ENCODE measurements at places on chromosomes 3 and 15.

- DNase-seq: no peak
Observed at GRCh38 chr3:192445770-192446644, 281.3 kb downstream of the FGF12 start.

- no peak for DNase-seq
Observed at GRCh38 chr3:188964957-188965356, 206.8 kb upstream of the TPRG1 start.

GRCh38 chr15:31352911-31353811, 26.5 kb downstream of the KLF13 start:
- no peak for DNase-seq

DNA sequence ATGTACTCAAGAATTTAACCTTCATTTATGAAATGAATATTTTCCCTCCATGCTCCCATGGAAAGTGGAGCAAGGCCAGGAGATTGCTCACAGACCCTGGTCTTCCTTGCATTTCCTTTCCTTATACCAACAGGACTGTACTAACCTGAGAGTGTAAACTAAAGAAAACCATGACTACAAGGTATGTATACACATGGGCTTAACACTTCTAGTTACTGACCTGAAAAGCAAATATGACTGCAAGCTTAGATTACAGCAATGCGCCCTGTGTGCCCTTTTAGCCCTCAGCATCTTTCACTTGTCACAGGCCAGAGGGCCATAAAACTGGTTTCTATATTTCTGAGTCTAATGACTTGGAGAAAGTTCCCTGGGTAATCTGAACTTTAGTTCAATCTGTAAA, 52.1 kb downstream of the NEK10 start:
- DNase-seq: no peak

- no peak for DNase-seq
Observed at GRCh38 chr3:189621948-189622603, 9.1 kb upstream of the TP63 start.

DNA sequence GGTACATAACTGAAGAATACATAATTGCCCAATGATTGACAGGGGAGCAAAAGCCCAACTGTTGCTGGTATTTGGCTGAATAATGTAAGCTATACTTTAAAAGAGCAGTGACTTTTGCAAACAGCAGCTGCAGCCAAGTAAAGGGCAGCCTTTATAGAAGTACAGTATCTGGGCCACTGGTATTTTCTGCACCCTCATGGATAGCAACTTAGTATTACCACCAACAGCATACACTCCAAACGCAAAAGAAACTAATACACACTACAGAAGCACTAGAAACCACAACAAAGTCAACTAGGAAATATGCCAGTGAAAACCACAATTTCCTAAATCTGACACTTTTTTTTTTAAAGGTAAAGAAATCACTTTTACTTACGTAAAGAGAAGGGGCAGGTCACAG, 206.1 kb downstream of the TIGIT start:
- DNase-seq: no peak

GRCh38 chr15:85691350-85692240, 103.1 kb downstream of the KLHL25 start:
- DNase-seq: no peak

DNA sequence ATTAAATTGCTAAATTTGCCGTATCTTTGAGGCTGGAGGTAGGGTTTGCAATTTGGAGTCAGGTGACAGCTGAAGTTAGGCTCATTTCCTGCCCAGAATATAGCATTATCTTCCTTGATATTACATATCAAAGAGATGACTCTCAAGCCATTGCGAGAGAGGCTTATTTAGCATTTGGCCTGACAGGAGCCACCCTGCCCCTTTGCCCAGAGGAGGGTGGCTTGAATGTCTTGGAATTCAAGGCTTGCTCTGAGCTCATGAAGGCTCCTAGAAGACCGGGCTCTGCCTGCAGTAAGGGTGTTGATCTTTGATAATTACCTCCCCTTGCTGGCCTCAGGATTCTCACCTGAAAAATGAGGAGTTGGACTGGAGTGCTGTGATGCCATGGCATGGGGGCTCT, 251.4 kb upstream of the C2CD4B start:
- DNase-seq: no peak

- no peak for DNase-seq
Observed at GRCh38 chr3:129014148-129014547, 13.0 kb downstream of the EFCC1 start.

- DNase-seq: no peak
Observed at GRCh38 chr3:66823009-66823397, 175.1 kb upstream of the KBTBD8 start.

GRCh38 chr3:66428733-66429132, 72.1 kb downstream of the LRIG1 start:
- DNase-seq: peak; percentile 96

DNA sequence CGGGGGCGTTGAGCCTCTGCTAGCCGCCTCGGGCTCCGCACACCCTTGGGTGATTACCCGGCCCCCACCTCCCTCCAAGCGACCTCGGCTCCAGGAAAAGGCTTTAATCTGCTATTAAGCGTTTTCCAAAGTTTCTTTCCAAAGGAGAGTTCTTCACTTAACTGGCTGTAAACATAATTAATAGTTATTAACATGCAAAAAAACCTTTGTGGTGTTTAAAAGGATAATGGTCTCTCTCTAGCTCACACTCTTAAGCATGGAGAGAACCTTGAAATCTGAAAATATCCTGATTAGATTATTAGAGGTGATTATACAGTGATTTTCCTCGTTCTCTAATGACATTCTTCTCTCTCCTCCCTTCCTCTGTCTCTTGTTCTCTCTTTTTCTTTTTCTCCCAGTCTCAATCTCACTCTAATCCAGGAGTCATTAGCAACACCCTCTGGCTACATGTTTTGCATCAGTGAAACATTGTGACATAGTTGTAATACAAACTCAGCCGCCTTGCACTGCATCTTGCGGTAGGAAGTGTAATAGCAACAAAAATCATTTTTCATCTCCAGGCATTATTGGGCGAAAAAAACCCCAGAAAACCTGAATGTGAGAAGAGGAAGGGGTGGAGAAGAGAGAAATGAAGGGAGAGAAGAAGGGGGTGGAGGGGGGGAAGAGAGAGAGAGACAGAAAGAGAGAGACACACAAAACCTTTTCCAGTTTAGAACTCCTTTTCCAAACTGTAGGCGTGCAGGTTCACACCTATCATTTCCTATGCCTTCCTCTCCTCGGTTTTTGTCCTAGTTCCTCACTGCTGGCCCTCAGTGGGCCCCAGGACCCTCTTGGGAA, 24.4 kb downstream of the NR2F2 start:
- DNase-seq: no peak

- DNase-seq: no peak
Observed at GRCh38 chr3:153629148-153629547, 467.1 kb downstream of the RAP2B start.

- no peak for DNase-seq
Observed at GRCh38 chr15:28912422-28912821, 26.6 kb downstream of the APBA2 start.

GRCh38 chr15:25664761-25665160, 198.4 kb downstream of the ATP10A start:
- DNase-seq: no peak

DNA sequence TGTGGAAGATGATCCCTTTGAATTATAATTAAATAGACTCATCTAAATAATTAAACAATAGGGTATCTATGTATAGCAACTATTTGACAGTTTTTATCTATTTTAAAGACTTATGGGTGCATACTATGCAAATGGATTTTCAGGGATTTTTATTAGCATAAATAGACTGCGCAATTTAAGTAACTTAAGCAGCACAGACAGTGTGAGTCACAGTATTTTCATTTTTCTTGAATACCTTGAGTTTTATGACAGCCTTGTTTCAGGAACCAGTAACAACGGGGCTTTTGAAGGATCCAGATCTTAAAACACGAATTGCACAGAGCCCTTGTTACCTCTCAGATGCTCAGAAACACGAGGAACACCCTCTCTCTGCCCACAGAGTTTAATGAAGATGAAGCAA, 175.5 kb upstream of the CD96 start:
- no peak for DNase-seq

GRCh38 chr3:183151821-183152351, 10.6 kb downstream of the LAMP3 start:
- DNase-seq: no peak

GRCh38 chr15:26191193-26191592, 328.1 kb upstream of the ATP10A start:
- no peak for DNase-seq

DNA sequence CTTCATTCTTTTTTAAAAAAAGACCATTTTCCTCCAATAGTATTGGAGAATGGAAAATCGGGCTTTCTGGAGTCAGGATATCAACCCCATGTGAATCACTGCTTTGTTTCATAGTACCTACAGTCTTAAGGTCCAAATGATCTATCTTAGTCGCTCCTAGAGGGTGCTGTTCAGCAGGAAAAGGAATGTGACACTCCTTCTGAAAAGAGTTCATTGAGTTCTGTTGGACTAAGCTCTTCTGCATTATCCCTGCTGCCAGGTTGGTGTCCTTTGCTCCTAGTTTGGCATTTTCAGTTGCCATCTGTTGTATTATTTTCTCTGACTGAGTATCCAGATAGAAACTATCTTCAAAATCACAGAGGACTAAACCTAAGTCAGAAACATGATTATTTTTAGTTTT, 57.2 kb downstream of the POLQ start:
- no peak for DNase-seq

GRCh38 chr15:64502551-64502950, 42.2 kb downstream of the ZNF609 start:
- no peak for DNase-seq

DNA sequence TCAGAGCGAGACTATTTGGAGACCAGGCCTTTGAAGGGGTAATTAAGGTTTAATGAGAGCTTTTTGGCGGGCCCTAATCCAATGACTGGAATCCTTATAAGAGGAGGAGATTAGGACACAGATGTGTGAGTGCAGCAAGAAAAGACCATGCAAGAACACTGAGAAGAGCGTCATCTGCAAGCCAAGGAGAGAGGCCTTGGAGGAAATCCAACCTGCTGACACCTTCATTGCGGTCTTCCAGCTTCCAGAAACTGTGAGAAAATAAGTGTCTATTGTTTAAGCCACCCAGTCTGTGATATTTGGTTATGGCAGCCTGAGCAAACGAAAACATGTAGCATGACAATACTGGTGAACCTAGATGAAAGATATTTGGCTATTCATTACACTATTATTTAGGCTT, 23.0 kb upstream of the MUSTN1 start:
- DNase-seq: no peak

GRCh38 chr3:37985637-37986320, 4.8 kb upstream of the VILL start:
- no peak for DNase-seq

GRCh38 chr3:134018406-134018805, 11.3 kb downstream of the SLCO2A1 start:
- DNase-seq: no peak

DNA sequence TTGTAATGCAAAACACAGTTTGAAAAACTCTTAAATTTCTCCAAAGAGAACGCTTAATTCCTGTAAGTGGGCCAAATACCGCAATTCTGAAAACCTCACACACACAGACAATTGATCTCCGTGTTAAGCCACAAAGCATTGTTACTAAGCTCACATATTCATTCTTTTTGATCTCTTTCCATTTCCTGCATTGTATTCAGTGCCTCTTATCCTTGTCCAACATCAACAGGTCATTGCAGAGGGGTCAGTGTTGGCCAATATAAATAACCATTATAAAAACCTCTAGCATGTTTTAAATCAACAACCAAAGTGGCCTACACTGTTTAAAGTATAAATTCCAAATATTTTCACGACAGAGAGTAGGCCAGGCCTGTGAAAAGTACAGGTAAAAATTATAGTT, 171.1 kb downstream of the PDZRN3 start:
- no peak for DNase-seq

DNA sequence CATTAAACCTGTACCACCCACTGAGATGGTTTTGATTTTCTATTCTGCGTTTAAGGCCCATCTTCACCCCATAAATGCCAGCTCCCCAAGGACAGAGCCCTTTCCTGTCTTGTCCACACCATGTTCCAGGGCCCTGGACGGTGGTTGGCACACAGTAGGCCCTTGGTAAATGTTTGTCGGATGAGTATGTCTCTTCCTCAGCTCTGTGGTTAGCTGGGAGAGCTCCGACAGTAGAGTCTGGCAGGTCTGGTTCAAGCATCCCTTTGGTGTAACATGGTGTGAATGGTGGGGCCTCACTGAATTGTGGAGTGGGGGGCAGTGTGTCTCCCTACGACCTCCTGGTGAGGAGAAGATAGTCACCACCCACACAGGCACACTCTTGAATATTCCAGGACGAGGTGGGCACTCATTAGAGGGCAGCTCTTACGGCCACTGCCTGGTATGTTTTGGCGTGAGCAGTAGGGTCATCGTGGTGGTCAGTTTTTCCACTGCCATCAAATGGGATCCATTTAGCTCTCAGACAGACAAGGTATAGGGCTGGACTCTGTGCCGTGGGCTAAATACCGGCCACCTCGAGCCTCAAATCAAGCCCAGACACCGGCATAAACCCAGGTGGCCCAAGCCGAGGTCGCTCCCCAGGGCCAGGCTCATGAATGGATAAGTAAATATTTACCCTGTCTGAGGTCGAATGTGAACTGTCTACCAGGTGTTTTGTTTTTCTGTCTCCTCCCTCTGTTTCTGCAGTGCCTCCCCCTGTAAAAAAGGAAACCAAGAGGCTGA, 61.3 kb downstream of the SMAD3 start:
- DNase-seq: no peak

- DNase-seq: no peak
Observed at GRCh38 chr3:129512595-129512994, 15.8 kb upstream of the RHO start.

DNA sequence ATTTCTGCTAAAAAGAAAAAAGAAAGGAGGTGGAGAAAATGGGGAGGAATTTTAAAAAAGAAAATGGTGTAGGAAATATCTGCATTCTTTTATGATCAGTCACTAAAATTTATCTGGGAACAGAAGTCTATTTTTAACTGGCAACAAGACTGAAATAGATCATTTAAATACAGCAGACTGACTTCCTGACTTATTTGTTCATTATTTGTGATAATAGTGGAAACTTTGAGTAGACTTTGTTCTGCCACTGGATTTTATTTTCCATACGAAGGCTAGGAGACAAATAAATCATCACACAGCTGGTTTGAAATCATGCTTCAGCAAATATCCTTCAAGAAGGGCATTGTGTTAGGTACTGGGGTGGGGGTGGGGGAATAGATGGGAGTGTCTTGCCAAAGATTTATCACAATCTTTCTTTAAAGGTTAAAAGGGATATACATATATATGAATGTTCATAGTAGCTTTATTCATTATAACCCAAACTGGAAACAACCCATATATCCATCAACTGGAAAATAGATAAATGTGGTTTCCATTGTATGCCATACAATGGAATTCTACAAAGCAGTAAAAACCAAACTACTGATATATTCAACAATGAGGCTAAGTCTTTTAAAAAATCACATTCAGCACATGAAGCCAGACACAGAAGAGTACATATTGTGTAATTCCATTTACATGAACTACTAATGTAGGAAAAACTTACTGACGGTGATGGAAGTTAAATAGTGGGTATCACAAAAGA, 4.7 kb upstream of the CLASP2 start:
- DNase-seq: no peak

GRCh38 chr15:60703207-60703933, 224.4 kb upstream of the ICE2 start:
- DNase-seq: no peak

- no peak for DNase-seq
Observed at GRCh38 chr3:157113832-157114505, 46.0 kb downstream of the CCNL1 start.

GRCh38 chr15:82934100-82934880, 18.2 kb downstream of the HOMER2 start:
- no peak for DNase-seq

GRCh38 chr15:24067733-24068501, 380.8 kb upstream of the NDN start:
- no peak for DNase-seq

GRCh38 chr15:83178869-83179325, 28.7 kb downstream of the HDGFL3 start:
- no peak for DNase-seq

- DNase-seq: no peak
Observed at GRCh38 chr3:18546632-18547031, 121.5 kb upstream of the SATB1 start.

Data from HFF-Myc (cell line).